Stimulated activated CD8-positive, alpha-beta memory T cell treated with anti-CD3 and anti-CD28 coated beads, Interleukin-2, amount 100 ng/mL, for 1 hour (primary cell): ENCODE measurements at places on chromosomes 7 and 10.
A peak's percentile ranks its signal among the peaks of the same experiment; 100 is the strongest.

- no peak for DNase-seq
Measured at GRCh38 chr7:148664324-148664723, 34.4 kb upstream of the CUL1 start.

- DNase-seq: no peak
Measured at GRCh38 chr10:96131621-96132020, 1.5 kb downstream of the ZNF518A start.

GRCh38 chr10:3265088-3265487, 92.5 kb upstream of the PITRM1 start:
- DNase-seq: no peak

DNA sequence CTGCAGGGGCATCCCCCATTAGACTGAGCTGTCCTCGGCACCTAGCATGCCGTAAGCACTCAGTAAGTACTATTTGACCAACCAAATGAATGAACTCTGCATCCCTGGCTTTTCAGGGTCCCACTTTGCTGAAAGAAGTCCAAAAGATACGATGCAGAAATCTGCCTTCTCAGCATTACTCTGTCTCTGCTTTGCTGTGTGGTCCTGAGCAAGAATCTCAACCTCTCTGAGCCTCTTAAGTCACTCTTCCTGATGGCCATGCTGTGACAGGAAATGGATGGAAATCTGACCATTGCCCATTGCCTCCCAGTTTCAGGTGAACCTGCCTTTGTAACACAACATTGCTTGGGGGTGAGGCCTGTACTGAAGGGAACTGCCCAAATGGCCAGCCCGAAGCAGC, 48.0 kb downstream of the GPAM start:
- DNase-seq: no peak

DNA sequence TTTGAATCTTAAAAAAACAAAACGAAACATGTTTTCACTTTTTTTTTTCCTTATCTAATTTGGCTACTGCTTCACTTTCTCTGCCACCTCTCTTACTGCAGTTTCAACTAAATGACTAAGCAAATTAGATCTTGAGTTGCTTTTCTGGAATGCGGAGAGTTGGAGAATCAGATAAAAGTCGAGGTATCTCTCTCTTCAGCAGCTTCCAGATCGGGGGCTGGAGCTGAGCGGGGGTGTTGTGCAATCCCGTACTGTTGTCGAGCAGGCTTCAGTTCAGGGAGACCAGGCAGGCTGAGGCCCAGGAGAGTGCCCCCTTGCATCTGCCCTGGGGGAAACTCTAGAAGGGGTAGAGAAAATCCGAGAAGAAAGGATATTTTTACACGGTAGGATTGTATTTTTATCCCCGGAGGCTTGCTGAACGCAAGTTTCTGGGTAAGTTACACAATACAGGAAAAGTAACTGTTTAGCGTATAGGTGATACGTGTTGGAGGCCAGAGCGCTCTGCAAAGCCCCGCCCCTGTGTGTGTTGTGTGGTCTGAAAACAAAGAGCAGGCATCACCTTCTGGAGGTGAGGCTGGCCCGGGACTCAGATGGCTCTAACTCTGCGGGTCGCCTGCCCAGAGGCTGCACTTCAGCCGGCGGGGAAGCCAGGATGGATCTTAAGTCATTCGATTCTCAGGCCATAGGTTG, 116.6 kb downstream of the KLF6 start:
- peak; percentile 27 for DNase-seq

- no peak for DNase-seq
Measured at GRCh38 chr10:79401015-79401921, 44.2 kb downstream of the ZCCHC24 start.

DNA sequence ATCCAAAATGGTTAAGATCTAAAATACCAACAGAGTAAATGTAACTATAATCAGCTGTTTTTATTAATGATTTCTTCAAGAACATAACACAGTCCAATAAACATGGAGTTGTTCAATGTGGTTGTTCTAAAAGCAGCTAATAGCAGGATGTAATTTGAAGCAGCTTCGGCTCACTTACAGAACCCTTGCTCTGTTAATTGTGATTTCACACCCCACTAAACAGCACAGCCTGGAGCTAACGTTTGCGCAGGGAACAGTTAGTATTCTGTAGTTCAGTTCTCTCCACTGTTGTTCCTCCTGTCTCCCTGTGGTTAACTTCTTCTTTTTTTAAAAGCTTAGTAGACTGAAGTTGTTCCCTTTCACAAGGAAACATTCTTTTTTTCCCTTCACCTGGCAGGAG, 104.0 kb downstream of the GRM3 start:
- DNase-seq: no peak

DNA sequence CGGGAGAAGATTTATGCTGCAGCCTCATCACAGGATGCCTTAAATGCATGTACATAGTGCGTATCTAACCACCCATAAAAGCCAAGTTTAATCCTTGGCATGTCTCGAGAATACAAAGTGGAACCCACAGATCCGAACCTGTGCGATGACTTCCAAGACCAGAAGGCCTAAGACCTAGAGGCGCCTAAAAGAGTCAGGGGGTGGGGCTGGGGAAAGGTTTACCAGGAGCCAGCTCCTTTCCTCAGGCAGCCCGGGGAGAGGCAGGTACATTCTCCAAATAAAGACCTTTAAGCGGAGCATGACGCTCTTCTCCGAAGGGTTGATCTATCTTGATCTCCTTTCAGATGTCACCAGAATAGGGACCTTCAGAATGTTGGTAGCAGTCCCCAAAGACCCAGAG, 9.7 kb downstream of the SP8 start:
- DNase-seq: no peak

DNA sequence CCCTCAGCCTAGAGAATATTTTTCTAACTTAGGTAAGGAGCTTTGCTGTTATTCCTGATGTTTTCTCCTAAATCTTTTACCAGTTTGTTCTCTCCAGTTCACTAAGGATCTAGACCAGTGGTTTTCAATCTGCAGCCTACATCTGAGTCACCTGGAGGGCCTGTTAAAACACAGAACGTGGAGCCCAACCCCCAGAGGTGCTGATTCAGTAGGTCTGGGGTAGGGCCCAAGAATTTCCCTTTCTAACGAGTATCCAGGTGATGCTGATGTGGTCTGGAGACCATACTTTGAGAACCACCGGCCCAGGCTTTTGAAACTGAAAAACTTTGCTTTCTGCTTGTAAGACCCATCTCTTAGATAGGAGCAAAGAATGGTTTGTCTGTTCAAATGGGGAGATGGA, 51.2 kb upstream of the KMT2E start:
- no peak for DNase-seq

DNA sequence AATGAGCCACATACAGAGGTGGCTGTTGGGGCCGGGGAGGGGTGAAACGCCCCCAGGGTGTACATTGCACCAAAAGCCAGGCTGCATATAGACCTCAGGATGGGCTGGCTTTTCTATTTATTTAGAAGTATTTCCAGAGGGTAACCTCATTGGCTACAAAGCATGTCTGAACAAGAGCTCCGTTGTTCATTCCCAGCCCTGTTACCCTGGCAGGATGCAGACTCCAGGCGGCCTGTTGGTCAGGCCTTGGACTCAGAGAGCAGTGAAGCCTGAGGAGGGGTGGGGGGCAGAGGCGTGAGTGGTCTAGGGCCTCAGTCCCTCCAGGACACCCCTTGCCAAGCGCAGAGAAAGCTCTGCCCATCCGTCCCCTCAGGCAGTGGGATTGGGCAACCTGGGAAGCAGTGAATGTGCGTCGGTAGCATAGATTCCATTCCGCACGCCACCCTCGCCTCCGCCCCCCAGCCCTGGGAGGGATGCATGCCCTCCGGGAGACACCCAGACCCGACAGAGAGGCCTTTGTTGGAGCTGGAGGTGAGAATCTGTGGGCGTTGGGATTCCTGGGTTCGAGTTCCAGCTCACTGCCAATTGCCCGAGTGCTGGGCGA, 41.9 kb downstream of the TCF7L2 start:
- no peak for DNase-seq

DNA sequence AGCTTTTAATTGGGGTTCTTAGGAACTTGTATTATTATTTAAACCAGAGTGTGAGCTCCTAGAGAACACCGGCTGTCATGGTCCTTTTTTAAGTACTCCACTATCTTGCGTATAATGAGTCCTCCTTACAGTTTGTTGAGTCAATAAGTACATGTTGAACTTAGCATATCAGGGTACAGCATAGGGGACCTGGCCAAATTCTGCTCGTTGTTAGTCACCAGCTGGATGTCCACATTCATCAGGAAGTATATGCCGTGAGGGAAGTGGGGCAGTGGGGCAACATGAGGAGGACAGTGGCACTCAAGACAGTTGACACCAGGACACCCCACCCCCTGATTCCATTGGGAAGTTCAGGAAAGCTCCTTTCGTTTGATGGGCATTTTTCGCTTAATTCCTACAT, 16.6 kb downstream of the RPP30 start:
- DNase-seq: no peak

DNA sequence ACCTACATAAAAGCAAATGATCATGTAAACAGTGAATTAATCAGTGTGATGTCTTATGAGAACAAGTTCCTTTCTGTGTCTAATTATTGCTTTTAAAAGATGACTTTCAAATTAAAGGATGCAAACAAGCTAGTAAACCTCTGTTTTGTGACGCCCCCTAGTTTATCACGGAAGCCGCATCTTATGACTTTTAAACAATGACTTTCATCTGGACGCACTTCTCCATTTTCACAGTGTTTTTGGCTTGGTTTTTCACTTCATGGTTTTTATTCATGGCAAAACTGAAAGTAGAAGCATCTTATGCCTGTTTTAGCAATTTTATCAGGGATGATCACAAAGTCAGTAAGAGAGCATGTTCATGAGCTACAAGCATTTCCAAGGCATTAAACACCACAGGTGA, 35.0 kb downstream of the ITGA8 start:
- DNase-seq: no peak

- DNase-seq: no peak
Measured at GRCh38 chr10:48704156-48704555, 19.5 kb downstream of the WDFY4 start.

- DNase-seq: no peak
Measured at GRCh38 chr10:53846809-53847208, 954.2 kb downstream of the PCDH15 start.

- no peak for DNase-seq
Measured at GRCh38 chr10:29609696-29610095, 25.1 kb downstream of the SVIL start.

DNA sequence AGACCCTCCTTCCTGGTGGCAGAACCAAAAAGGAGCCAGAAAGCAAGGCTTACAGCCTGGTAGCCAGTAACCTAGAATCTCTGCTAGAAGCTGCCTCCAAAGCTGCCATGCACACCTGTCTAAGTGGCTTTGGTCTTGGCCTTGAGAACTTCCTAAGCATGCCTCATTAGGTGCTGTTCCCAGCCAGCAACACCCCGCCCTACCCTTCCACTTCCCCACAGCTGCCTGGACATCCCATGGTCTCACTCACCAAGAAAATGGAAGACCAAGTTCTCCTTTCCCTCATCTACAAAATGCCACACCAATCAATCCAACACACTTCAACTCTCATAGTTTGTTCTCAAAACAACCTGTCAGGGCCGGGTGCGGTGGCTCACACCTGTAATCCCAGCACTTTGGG, 4.2 kb downstream of the PSAP start:
- no peak for DNase-seq

DNA sequence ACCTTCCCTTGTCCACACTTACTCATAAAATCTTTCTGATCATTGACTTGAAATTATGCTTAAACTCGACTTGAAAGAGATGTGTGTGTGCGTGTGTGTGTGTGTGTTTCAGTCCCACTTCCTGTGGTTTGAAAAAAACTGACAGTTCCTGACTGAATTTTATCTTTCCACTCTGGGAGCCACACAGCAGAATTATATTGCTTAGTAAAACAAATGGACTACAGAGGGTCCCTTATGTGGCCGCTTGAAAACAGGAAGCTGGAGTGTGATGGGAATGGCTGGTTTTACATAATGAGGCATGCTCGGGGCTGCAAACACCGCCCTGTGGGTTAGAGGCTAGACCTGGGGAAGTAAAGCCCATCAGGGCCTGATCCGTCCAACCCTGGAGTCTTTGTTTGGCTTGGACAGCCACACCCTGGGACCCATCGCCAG, 54.8 kb downstream of the LYZL1 start:
- DNase-seq: no peak

DNA sequence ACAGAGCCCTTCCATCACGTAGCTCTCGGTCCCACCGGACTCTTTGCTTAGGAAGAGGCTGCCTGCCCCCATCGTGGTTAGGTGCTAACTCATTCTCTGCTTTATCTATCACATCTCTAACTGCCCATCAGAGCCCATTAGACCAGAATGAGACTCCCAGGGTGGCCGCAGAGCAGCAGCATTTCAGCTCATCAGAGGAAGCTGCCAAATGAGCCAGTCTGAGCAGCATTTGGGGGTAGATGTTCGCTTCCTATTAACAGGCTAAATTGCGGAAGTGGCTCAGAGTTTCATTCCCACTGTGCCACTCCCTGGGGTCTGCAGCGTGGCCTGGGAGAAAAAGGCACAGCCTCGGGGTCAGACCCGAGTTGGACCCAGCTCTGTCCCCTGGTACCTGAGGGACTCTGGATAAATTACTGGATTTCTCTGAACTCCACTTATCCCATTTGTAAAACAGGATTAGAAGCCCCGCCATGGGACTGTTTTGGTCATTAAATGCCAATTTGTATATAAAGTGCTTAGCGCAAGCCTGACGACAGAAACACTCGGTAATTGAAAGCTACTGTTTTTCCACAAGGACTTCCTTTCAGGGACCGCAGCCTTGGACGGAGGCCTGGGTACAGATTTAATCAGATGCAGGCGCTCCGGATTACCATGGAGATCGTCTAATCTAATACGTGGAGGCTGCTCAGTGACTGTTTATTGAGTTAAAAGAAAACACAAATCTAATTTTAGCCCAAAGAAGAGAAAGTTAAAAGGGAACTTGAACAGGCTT, 73.8 kb upstream of the PRLHR start:
- no peak for DNase-seq

- no peak for DNase-seq
Measured at GRCh38 chr7:42029405-42029804, 207.6 kb downstream of the GLI3 start.

- no peak for DNase-seq
Measured at GRCh38 chr10:50417486-50417885, 166.2 kb upstream of the ASAH2 start.

- DNase-seq: no peak
Measured at GRCh38 chr10:79285315-79286197, 61.7 kb upstream of the PPIF start.

- DNase-seq: no peak
Measured at GRCh38 chr10:31157123-31158010, 125.7 kb upstream of the ZNF438 start.

GRCh38 chr10:89389254-89389653, 3.2 kb upstream of the IFIT1 start:
- DNase-seq: no peak
